Heart right ventricle (tissue), 16 donors: ENCODE measurements at places on chromosomes 13 and 19. TPM values are rescaled to one million over a fixed set of nuclear protein-coding genes. Genes with fewer than 3 reads are reported as not detected.

DNA sequence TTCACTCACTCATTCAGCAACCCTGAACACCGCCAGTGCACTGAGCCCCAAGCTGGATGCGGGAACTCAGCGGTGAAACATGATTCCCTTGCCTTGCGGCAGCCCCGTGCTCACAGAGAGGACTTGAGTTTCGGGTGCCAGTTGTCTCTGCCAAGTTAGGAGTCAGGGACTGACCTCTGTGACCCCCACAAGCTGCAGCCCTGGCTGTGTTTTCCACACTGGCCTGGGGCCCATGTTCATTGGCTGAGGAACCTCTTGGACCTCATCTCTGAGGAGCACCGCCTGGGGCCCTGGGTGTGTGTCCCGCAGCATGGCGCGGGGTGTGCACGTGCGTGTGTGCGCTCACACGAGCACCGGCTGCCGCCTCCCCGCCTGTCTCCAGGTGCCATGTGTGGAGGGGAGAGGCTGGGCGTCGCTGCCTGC is 31.0 kb downstream of the CAPN12 start:
- DNase-seq: peak; percentile 61
- no peaks in the 10 kb centered on the region for H3K27me3 ChIP-seq
- H3K4me3 ChIP-seq: no peak overlapping the region
- peaks cover 99% of the 10 kb centered on the region for H3K36me3 ChIP-seq

GRCh38 chr19:48509467-48510194 is 2.0 kb downstream of the LMTK3 start:
- DNase-seq: no peak
- H3K36me3 ChIP-seq: no peaks in the 10 kb centered on the region
- no peak overlapping the region for H3K27ac ChIP-seq
- peaks cover 12% of the 10 kb centered on the region for H3K4me1 ChIP-seq
- peaks cover 46% of the 10 kb centered on the region for H3K27me3 ChIP-seq

DNA sequence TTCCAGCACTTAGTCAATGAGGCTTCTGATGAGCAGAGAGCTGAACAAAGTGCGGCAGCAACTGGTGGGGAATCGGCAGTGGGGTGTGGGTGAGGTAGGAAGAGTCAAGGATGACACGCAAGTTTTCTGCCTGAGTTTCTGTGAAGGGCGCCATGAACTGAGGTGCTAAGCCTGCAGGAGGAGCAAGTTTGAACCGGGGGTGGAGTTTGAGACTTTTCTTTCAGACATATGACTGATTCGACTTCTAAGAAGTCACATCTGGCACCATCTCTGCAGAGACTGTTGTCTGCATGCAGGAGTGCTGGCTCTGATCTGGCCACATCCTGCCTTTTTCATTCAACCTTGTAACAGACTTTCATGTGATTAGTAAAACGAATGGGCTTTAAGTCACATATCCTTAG is 14.8 kb upstream of the GPI start:
- no peak overlapping the region for H3K4me3 ChIP-seq
- no peaks in the 10 kb centered on the region for H3K4me1 ChIP-seq
- H3K36me3 ChIP-seq: no peaks in the 10 kb centered on the region
- no peak for DNase-seq
- H3K27ac ChIP-seq: no peak overlapping the region

- DNase-seq: no peak
- H3K4me3 ChIP-seq: no peak overlapping the region
- H3K27ac ChIP-seq: no peak overlapping the region
- no peaks in the 10 kb centered on the region for H3K4me1 ChIP-seq
- H3K36me3 ChIP-seq: no peaks in the 10 kb centered on the region
Measured at GRCh38 chr13:89694451-89694850, 1653.0 kb upstream of the MIR17HG start.

GRCh38 chr13:109615721-109616420 is 170.5 kb downstream of the IRS2 start:
- no peak overlapping the region for H3K4me3 ChIP-seq
- H3K36me3 ChIP-seq: no peaks in the 10 kb centered on the region
- H3K27ac ChIP-seq: no peak overlapping the region
- H3K4me1 ChIP-seq: peaks cover 5% of the 10 kb centered on the region

- H3K27ac ChIP-seq: no peak overlapping the region
- H3K36me3 ChIP-seq: peaks cover 16% of the 10 kb centered on the region
- H3K4me1 ChIP-seq: no peaks in the 10 kb centered on the region
Measured at GRCh38 chr13:113421673-113422270, 31.5 kb downstream of the ADPRHL1 start.

- no peak overlapping the region for H3K27ac ChIP-seq
- no peaks in the 10 kb centered on the region for H3K36me3 ChIP-seq
- no peak for DNase-seq
- no peak overlapping the region for H3K4me3 ChIP-seq
- no peaks in the 10 kb centered on the region for H3K4me1 ChIP-seq
- no peaks in the 10 kb centered on the region for H3K27me3 ChIP-seq
Measured at GRCh38 chr13:29991343-29991742, 140.9 kb upstream of the UBL3 start.

DNA sequence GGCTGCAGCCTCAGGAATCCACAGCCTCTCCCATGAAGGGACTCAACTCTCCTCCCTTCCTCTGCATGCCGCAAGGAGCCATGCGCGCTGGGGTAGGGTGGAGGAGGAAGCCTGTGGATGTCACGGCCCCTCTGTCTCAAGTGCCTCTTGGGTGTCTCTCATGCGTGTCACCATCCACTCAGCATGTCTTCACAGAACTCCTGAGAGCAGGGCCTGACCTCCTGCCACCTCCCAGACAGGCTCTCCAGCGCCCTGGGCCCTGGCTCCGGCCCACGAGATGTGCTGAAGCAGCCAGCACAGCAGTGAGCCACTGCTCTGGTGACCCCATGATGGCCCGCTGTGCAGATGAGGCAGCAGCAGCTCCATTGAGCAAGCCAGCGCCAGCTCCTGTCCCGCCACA is 25.9 kb upstream of the SPACA7 start:
- peaks cover 58% of the 10 kb centered on the region for H3K27me3 ChIP-seq
- H3K4me1 ChIP-seq: no peaks in the 10 kb centered on the region
- H3K36me3 ChIP-seq: no peaks in the 10 kb centered on the region
- no peak for DNase-seq
- H3K4me3 ChIP-seq: no peak overlapping the region
- no peak overlapping the region for H3K27ac ChIP-seq

- H3K4me1 ChIP-seq: no peaks in the 10 kb centered on the region
- DNase-seq: no peak
- H3K36me3 ChIP-seq: no peaks in the 10 kb centered on the region
- H3K27ac ChIP-seq: no peak overlapping the region
- no peaks in the 10 kb centered on the region for H3K27me3 ChIP-seq
Measured at GRCh38 chr13:29887686-29888085, 37.3 kb upstream of the UBL3 start.

GRCh38 chr19:45745606-45746005 is 12.4 kb downstream of the MEIOSIN start:
- no peaks in the 10 kb centered on the region for H3K36me3 ChIP-seq
- peaks cover 19% of the 10 kb centered on the region for H3K27me3 ChIP-seq
- H3K4me1 ChIP-seq: no peaks in the 10 kb centered on the region
- no peak overlapping the region for H3K4me3 ChIP-seq
- no peak for DNase-seq
- H3K27ac ChIP-seq: no peak overlapping the region

GRCh38 chr19:17749912-17750317 is 1.4 kb upstream of the FCHO1 start:
- DNase-seq: no peak
- no peak overlapping the region for H3K4me3 ChIP-seq
- H3K27me3 ChIP-seq: no peaks in the 10 kb centered on the region
- no peak overlapping the region for H3K27ac ChIP-seq
- no peaks in the 10 kb centered on the region for H3K36me3 ChIP-seq

GRCh38 chr13:48874165-48874564 is 101.5 kb upstream of the FNDC3A start:
- H3K4me3 ChIP-seq: no peak overlapping the region
- H3K4me1 ChIP-seq: no peaks in the 10 kb centered on the region
- peaks cover 10% of the 10 kb centered on the region for H3K27me3 ChIP-seq
- H3K36me3 ChIP-seq: no peaks in the 10 kb centered on the region
- no peak for DNase-seq

- peaks cover 19% of the 10 kb centered on the region for H3K4me1 ChIP-seq
- no peak for DNase-seq
- H3K36me3 ChIP-seq: no peaks in the 10 kb centered on the region
- no peak overlapping the region for H3K27ac ChIP-seq
- H3K4me3 ChIP-seq: no peak overlapping the region
Measured at GRCh38 chr19:1567848-1568227, 287 bp downstream of the MEX3D start.

- peaks cover 10% of the 10 kb centered on the region for H3K4me1 ChIP-seq
- H3K36me3 ChIP-seq: no peaks in the 10 kb centered on the region
- no peak for DNase-seq
Measured at GRCh38 chr13:51004111-51004865, 94.7 kb downstream of the RNASEH2B start.

- H3K27me3 ChIP-seq: no peaks in the 10 kb centered on the region
- peaks cover 15% of the 10 kb centered on the region for H3K4me1 ChIP-seq
- H3K27ac ChIP-seq: no peak overlapping the region
- no peak for DNase-seq
- no peaks in the 10 kb centered on the region for H3K36me3 ChIP-seq
Measured at GRCh38 chr13:36124236-36124822, 6.9 kb downstream of the DCLK1 start.

GRCh38 chr13:106187501-106188095 is 347.9 kb downstream of the EFNB2 start:
- H3K4me3 ChIP-seq: no peak overlapping the region
- no peaks in the 10 kb centered on the region for H3K27me3 ChIP-seq
- H3K27ac ChIP-seq: no peak overlapping the region

GRCh38 chr19:6413291-6413690 is 11.3 kb downstream of the KHSRP start:
- no peaks in the 10 kb centered on the region for H3K27me3 ChIP-seq
- no peak overlapping the region for H3K27ac ChIP-seq
- H3K4me1 ChIP-seq: peaks cover 5% of the 10 kb centered on the region
- DNase-seq: no peak

- no peaks in the 10 kb centered on the region for H3K36me3 ChIP-seq
- peaks cover 33% of the 10 kb centered on the region for H3K4me1 ChIP-seq
- no peak overlapping the region for H3K4me3 ChIP-seq
- peak; percentile 26 for DNase-seq
- peak overlapping the region; percentile 47 for H3K27ac ChIP-seq
- no peaks in the 10 kb centered on the region for H3K27me3 ChIP-seq
Measured at GRCh38 chr13:75437582-75438318, 44.2 kb downstream of the TBC1D4 start.

GRCh38 chr13:22014469-22014868 is 343.6 kb downstream of the FGF9 start:
- no peaks in the 10 kb centered on the region for H3K36me3 ChIP-seq
- no peak for DNase-seq
- no peak overlapping the region for H3K27ac ChIP-seq
- no peaks in the 10 kb centered on the region for H3K4me1 ChIP-seq
- no peak overlapping the region for H3K4me3 ChIP-seq

GRCh38 chr19:34228762-34229161 is 25.6 kb upstream of the GARRE1 start:
- peaks cover 70% of the 10 kb centered on the region for H3K36me3 ChIP-seq
- H3K4me3 ChIP-seq: no peak overlapping the region
- peaks cover 6% of the 10 kb centered on the region for H3K4me1 ChIP-seq
- H3K27ac ChIP-seq: no peak overlapping the region

DNA sequence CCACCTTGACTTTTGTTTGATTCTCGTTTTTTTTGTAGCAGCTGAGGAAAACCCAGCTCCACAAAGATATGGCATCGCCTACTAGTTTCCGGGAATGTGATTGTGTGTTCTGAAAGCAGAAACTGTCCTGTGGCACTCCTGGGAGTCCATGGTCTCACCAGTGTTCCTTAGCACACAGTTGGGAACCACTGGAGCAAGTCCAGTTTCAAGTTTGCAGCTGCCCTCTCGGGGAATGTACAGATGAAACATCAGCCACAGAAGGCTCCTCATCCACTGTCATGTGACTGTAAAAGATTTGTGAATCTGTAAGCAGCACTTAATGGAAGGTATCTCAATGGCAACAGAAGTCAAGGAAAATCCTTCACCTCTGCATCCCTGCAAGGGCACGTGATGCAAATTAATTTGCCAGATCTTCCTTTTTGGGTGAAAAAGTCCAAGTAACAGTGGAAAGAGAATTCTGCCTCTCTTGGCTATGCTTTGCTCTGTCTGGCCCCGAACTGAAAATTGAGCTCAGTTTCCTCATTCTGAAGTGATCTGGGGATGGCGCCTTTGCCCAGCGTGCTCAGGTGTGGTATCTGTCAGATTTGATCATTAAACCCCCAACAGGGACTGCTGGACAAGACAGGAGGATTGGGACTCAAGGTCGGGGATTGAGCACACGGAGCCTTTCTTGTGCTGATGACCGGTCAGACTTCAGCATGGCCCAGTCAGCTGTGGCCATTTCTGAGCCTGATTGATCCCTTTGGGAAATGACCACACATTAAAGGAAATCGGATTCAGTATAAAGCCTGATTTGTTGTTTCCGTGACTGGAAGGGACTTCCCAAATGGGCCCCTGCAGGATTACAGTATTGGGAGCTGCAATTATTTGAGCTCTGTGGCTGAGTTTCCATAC is 58.8 kb downstream of the ING1 start:
- no peaks in the 10 kb centered on the region for H3K36me3 ChIP-seq
- no peak for DNase-seq
- no peak overlapping the region for H3K27ac ChIP-seq
- H3K27me3 ChIP-seq: no peaks in the 10 kb centered on the region
- no peaks in the 10 kb centered on the region for H3K4me1 ChIP-seq

DNA sequence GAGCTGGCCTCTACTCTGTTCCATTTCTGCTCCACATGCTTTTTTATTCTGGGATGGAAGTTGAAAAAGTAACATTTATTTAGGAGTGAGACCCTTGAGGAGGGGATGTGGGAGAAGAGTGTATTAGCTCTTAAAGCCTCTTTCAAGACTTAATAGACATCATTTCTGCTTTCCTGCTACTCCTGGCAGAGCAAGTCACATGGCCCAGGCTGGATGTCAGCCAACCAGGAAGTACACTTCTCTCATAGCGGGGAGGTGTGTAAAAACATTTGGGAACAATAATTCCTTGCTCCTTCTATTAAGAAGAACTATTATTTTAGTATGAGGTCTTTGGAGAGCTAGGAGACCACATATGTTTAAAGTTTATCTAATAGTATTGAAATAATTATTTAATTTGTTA is 40.6 kb upstream of the FAM216B start:
- no peak overlapping the region for H3K4me3 ChIP-seq
- no peaks in the 10 kb centered on the region for H3K4me1 ChIP-seq
- DNase-seq: peak; percentile 36
- no peak overlapping the region for H3K27ac ChIP-seq
- no peaks in the 10 kb centered on the region for H3K27me3 ChIP-seq

DNA sequence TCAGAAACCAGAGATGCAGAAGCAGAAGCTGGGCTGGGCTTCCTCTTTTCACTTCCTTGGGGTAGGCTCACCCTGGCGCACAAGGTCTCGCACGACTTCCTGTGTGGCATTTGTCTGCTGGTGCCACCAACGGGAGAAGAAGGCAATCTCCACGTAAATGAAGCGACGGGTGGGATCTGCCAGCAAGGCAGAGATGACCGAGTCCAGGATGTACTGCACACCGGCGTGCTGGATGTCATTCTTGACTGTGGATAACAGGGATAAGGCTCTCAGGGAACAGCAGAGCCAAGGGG is 1.3 kb downstream of the MAN2B1 start:
- H3K27ac ChIP-seq: no peak overlapping the region
- H3K27me3 ChIP-seq: no peaks in the 10 kb centered on the region
- H3K4me1 ChIP-seq: peaks cover 44% of the 10 kb centered on the region
- no peak overlapping the region for H3K4me3 ChIP-seq

Gene GJB6
- polyA plus RNA-seq: not detected

Gene COL5A3
- 35.6 TPM for polyA plus RNA-seq

Gene POU2F2
- polyA plus RNA-seq: 0.37 TPM

Gene CIC
- polyA plus RNA-seq: 39.8 TPM

Gene CEACAM4
- polyA plus RNA-seq: 0.29 TPM

Gene ZNF524
- 34.9 TPM for polyA plus RNA-seq

Gene CYP2F1
- not detected for polyA plus RNA-seq

Gene ANKLE1
- 0.15 TPM for polyA plus RNA-seq

Gene CYP4F22
- polyA plus RNA-seq: not detected

Gene ZNF540
- 2.6 TPM for polyA plus RNA-seq

Gene ATP4A
- not detected for polyA plus RNA-seq
